Bronchus fibroblast of lung (primary cell): ENCODE measurements at places on chromosomes 4 and X. TPM values are rescaled to one million over a fixed set of nuclear protein-coding genes. Genes with fewer than 3 reads are reported as not detected.

The NBDY gene
- 12.8 and 16.6 TPM in 2 replicates for total RNA-seq

The OTC gene
- total RNA-seq = not detected in 2 replicates

The SULT1B1 gene
- 1.0 and 3.4 TPM in 2 replicates for total RNA-seq

The FRMD7 gene
- not detected in 2 replicates for total RNA-seq

The EXOC1 gene
- total RNA-seq = 26.3 and 27.4 TPM in 2 replicates

The MUC7 gene
- total RNA-seq = not detected in 2 replicates

The MAGEB2 gene
- total RNA-seq = not detected in 2 replicates

The IL1RAPL1 gene
- total RNA-seq = 0.17 and 0.45 TPM in 2 replicates

The MGARP gene
- total RNA-seq = 7.1 and 11.3 TPM in 2 replicates

The HSD17B13 gene
- under 0.01 TPM in 1 of 2 replicates, not detected in the other for total RNA-seq

The SLC9A7 gene
- total RNA-seq = 13.1 and 17.2 TPM in 2 replicates

The PIGA gene
- total RNA-seq = 5.1 and 7.6 TPM in 2 replicates

The ALAS2 gene
- total RNA-seq = not detected in 2 replicates

The KIF4A gene
- total RNA-seq = 17.7 and 17.8 TPM in 2 replicates

The GPR143 gene
- 0.15 and 1.7 TPM in 2 replicates for total RNA-seq

The IL2 gene
- total RNA-seq = not detected in 2 replicates

The PAK3 gene
- total RNA-seq = 0.17 and 0.74 TPM in 2 replicates

The GLRA3 gene
- total RNA-seq = not detected in 2 replicates
